ENCODE measurements at places on chromosomes 16 and 17. TPM values are rescaled to one million over a fixed set of nuclear protein-coding genes. Genes with fewer than 3 reads are reported as not detected.

DNA sequence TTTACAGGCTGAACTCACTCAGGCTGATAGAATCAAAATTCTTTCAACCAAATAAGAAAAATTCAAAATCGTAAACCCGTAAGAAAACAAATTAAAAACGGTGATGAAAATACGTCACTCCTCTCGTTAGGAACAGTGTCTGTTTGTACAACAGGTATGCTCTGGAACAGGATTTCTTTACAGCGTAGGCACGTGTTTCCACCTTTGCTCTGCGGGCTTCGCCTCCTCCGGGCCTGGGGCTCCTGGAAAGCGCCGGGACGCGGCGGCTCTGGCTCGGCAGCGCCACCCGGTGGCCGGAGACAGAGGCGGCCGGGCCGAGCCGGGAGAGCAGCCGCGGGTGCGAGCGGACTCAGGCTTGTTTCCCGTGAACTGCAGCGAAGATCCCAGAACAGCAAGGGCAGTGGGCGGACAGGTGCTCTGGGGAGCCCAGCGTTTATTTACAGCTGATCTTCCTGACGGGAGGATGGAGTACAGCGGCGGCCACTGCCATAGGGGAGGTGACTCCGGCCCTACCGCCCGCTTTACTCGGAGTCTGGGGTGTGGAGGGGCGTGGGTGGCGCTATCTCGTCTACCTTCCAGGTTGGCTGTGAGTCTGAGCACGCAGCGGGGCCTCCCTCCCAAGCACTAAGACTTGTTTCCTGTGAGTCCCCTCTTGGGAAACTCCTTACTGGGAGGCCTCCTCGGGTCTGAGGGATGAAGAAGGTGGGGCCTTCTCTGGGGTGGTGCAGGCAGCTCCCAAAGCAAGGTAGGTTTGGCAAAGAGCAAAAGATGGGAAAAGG is 40.5 kb upstream of the ATP2A3 start:
- H3K36me3 ChIP-seq = peaks cover 7% of the 10 kb centered on the region
- H3K4me3 ChIP-seq = no peak overlapping the region
- peaks cover 13% of the 10 kb centered on the region for H3K4me1 ChIP-seq

CPHXL2 gene
- not detected for total RNA-seq

LASP1 gene
- 180 TPM for total RNA-seq

DNA sequence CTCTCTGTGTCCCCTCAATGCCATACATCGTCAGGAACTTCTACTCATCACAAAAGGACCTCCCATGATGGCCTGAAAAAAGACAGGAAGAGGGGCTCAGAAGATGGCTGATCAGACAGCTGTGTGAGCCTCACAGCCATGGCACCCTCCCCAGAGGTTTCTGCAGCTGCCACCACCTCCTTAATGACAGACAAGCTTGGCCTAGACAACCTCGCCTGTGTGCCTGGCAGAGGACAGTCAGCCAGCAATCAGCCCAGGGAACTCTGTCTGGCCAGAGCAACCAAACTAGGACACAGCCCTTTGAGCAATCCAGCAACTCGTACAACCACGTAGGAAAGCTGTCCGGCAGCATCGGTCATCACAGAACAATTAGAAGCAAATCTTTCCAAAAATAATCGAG is 54.2 kb upstream of the MED9 start:
- no peaks in the 10 kb centered on the region for H3K4me1 ChIP-seq
- no peak overlapping the region for H3K27ac ChIP-seq
- H3K4me3 ChIP-seq = no peak overlapping the region
- H3K27me3 ChIP-seq = no peaks in the 10 kb centered on the region
- no peak for DNase-seq

SLC25A39 gene
- 200 TPM for total RNA-seq

COX6A2 gene
- not detected for total RNA-seq
